ENCODE measurements at places on chromosomes 6 and 20.

- no peak for DNase-seq
These were observed 9.1 kb upstream of the PRELID3B start for GRCh38 chr20:59051666-59052185.

- peak; percentile 70 for DNase-seq
These were observed 18.0 kb upstream of the CSNK2A1 start for GRCh38 chr20:561437-562231.

DNA sequence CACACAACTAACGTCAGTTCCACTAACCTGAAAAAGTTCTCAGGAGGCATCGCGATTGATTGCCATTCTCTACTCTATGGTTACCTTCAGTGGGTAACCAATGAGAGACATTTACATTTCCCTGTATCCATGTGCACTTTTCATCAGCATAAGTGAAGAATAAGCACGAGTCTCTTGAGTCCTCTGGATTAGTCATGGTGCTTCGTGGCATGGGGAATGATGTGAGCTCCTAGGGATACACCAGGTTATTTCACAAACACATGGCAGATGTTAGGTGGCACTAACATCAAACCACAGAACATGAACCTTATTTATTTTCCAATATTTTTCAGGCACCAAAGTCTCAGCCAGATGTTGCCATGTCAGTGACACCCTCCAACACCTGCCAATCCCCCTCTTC lies 64.0 kb downstream of the FYN start:
- no peak for DNase-seq

DNA sequence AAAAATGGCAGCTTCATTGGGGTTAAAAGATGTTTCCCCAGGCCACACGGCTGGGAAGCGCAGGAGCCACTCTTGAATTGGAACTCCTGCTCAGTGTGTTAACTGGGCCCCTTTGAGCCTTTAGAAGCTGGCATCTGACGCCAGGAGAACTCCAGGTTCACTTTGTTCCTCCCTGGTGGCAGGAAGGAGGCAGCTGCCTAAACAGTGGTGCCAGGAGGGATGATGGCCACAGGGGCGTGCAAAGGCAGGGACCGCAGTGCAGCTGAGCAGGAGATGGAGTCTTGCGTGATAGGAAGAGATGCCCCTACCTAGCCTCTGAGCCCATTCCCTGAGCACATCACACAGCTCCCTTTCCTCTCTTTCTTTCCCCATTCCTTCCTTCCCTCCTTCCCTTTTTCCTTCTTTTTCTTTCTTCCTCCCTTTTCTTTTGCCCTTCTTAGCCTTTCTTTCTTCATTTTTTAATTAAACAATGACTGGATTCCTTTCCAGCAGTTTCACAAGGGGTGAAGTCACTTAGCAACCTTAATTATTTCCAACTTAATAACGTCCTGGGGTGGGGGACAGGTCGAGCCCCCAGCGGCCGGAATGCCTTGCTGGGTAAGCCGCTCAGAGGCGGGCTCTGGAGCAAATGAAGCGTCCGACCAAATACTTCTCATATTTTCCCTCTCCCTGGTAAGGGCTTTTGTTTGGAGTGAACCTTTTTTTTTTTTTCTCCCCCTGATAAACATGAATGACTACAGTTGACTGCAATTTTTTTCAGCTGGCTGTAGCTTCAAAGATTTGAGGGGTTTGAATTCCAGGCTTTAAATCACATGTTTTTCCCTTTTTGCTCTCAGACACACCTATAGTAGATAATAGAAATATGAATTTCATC lies 20.8 kb upstream of the BMP7 start:
- no peak for DNase-seq

DNA sequence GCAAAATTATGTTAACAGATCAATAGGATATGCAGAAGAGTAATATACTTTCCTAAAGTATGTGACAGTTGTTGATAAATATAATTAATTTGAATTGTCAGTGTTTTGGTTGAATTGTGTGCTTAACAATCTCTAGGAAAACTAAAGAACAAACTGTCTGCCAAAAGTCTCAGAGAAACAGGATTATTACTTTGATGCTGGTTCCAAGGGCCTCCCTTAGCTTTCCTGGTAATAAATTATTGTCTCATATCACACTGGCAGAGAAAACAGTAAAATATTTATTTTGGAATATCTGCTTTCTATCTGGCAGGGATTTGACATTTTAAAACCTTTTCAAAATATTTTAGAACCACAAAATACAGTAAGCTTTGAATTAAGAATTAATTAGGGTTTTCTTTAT lies 40.1 kb upstream of the CARMIL1 start:
- DNase-seq, result peak; percentile 19

- DNase-seq, result peak; percentile 98
These were observed at the start of gene ZBTB12 for GRCh38 chr6:31901953-31902643. TSS of gene ZBTB12 (minus strand) at chr6:31902086. CDS start at chr6:31901305, 781 bp downstream.

DNA sequence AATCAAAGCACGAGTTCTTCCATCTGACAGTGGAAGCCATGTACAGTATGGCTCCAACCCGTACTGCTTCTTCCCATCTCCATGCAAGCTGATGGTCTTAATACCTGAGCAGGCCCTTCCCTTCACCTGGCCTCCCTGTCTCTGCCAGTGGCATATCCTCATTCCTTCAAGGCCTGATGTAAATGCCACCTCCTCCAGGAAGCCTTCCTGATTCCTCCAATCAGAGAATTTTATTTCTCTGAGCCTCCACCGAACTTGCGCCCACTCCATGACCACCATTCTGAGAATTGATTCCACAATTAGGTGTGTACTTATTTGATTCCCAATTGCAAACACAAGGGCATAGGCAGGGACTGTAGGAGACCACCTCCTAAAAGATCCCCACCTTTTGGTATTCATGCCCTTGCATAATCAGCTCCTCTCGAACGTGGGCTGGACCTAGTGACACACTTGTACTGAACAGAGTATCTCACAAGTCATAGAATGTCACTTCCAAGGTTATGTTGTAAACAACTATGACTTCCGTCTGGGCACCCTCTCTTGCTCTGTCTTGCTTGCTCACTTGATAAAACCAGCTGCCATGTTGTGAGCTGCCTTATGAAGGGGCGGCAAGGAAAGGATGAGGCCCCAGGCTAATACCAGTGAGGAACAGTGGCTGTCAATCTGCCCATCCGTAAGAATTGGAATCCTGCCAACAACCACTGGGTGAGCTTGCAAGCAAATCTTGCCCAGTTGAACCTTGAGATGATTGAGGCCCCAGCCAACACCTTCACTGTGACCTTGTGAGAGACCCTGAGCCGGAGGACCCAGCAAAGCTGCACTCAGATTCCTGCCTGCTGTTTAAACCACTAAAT lies 38.8 kb downstream of the CPNE5 start:
- DNase-seq, result no peak

- no peak for DNase-seq
These were observed 575.9 kb upstream of the JAG1 start for GRCh38 chr20:11249683-11250082.

DNA sequence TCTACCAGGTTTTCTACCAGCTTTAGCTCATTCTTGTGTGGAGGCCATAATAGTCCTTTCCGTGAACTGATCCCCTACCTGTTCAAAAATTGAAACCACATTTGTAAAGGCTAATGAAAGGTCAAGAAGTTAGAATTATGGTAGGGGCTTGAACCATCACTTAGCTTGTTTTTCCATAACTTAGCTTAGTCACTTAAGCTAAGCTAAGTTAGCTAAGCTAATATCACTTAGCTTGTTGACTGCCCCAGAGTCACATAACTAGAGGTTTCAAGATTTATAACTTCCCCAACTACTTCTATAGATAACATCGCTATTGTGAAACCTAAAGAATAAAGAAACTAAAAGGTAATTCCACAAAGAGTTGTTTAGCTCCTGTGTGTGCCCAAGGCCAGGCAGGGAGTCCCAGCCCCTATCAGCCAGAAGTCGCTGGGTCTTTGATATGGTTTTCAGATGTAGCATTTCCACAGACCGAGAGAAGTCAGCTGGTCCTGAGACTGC lies 131.8 kb downstream of the VEGFA start:
- DNase-seq, result no peak

DNA sequence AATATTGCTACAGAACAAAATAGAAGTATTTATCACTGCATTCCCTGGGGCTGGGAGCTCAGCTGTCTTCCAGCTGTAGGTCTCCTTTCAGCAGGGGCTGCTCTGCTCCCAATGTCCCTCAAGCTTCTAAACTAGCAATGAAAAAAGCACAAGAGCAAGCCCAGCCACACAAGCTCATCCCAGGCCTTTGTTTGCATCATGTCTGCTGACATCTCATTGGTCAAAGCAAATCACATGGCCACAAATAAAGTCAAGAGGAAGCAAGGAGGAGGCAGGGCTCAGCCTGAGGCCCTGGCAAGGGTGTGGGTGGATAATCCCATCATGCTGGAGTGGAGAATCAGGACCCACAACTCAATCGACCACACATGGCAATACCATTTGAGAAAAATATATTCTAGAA lies 2.2 kb upstream of the BFSP1 start:
- no peak for DNase-seq

- no peak for DNase-seq
These were observed 65.9 kb downstream of the HIVEP1 start for GRCh38 chr6:12078014-12078413.

DNA sequence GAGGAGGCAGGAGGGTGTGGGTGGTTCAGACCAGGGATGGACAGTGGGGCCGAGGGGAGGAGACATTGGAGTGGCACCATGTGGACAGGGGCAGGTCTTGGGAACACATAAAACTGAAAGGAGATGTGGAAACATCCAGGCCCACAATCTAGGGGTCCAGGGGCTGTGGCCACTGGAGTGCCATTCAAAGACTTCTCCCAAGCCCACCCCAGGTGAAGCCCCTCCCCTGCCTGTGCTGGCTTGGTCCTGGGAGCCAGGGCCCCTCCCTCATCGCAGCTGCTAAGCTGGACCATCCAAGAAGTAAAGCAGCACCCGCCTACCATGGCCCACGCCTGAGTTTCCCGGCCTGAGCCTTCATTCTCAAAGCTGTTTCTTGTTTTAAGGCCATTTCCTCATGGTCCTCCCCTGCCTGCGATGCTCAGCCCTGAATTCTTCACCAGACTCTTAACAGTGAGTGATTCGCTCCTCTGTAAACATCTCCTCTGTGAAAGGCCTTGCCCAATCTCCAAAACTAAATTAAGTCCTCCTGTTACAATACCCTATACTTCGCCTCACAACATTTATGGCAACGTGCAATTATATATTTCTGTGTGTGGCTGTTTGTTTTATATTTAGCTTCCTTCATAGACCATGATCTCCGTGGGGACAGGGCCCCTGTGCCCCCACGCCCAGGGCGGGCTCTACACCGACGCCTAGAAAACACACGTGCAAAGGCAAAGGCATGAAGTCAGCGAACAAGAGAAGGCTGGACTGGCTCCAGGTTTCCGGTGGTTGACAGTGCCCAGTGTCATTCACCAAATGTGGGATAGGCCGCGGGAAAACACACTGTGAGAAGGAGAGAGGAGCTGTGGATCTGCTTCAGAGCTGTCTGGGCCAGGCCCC lies 267.8 kb downstream of the ERMARD start:
- no peak for DNase-seq

DNA sequence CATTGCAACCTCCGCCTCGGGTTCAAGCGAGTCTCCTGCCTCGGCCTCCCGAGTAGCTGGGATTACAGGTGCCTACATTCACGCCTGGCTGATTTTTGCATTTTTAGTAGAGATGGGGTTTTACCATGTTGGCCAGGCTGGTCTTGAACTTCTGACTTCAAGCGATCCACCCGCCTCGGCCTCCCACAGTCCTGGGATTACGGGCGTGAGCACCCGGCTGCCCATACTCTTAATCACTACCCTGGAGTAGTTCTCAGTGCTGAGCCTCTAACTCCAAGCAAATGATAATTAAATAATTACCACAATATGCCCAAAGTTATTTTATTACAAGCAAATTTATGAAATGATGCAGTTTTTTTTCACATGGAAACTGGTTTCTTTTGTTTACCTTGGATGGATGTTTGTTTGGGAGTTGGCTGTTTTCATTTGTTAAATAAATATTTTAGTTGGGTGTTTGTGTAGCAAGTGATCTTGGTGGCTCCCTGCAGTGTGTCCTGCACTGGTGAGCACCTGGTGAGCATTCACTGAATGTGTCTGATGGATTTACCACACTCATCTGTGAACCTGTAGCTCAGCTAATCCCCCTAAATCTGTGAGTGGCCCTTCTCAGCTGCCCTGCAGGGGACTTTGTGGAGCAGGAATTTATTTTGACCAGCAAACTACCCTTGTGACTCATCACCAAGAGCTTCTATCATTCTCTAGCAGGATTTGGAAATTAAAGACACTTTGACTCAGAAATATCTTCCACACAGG lies 36.9 kb downstream of the UTRN start:
- no peak for DNase-seq

DNA sequence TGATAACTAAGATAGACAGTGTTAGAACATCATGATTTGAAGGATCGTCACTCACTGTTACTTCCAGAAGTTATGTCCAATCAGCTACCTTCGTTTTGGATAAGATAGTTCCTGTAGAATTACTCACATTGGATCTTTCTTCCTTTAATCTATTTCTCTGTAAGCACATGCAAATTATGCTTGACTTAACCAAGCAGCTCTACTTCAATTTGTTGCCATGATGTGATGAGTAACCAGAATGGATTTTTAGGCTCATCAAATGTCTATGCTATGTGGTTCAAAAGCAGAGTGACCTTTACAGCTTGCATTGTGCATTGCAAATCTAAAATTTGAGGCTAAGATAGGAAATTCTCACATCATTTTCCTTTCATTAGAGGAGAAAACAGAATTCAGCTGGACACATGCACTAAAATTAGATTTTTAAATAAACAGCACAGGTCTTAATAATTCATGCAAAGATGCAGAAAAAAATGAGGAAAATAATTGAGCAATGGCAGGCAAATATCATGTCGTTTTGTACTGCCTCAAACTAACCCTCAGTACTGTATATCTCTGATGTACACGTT lies 76.7 kb upstream of the ZFP64 start:
- DNase-seq, result no peak

DNA sequence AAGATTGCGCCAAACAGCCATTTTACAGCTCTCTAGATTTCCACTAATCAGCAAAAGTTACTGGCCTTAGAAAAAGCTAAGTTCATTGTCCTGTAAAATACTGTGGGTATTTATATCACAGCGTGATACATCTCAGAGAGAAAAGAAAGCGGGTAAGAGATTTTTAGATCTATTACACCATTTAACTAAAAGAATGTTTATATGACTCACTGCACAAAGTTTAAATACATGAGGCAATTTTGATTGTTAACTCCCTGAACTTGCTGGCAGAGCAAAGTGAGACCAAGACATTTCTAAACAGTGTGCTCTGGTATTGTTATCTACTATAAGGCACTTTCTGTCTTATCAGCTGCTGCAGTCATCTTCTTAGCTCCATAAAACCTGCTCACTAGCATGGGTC lies 314.3 kb downstream of the EPHA7 start:
- no peak for DNase-seq

DNA sequence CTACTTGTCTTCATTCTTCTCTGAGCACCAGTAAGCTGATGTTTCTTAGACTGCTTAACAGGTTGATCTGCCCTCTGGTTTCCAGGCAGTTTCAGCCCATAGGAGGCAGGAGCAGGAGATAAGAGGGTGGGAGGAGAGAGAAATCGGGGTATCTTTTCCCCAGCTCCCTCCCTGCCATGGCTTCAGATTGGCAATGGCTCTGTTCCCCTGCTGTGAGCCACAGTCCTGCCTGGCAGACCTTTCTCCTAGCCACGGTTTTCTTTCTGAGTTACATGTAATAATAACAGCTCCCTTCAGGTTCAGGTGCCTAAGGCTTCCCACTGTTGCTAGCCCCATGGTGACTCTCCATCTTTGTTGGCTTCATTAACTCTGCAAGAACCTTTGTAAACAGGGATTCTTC lies 115.3 kb downstream of the CD83 start:
- no peak for DNase-seq

GRCh38 chr6:75188221-75188925 lies 17.5 kb downstream of the COL12A1 start:
- DNase-seq, result no peak

Measured in renal pelvis (tissue), 12 donors.